ENCODE measurements at places on chromosomes 13 and 19. TPM values are rescaled to one million over a fixed set of nuclear protein-coding genes. Genes with fewer than 3 reads are reported as not detected.

Gene KL
- 2.8 TPM for total RNA-seq

Gene ICAM1
- total RNA-seq: 497 TPM

Gene ZNF417
- 15.8 TPM for total RNA-seq

Gene DCT
- not detected for total RNA-seq

Gene LNX2
- total RNA-seq: 25.9 TPM

Gene MYBPC2
- 0.16 TPM for total RNA-seq

Gene SIRT6
- 21.9 TPM for total RNA-seq

Gene UPK1A
- not detected for total RNA-seq

Gene ZNF665
- total RNA-seq: 3.6 TPM

Gene FIZ1
- total RNA-seq: 11.0 TPM

Gene ZNF681
- 2.6 TPM for total RNA-seq

Gene GFY
- not detected for total RNA-seq

Gene CGB7
- 0.09 TPM for total RNA-seq

Gene PLIN3
- total RNA-seq: 51.4 TPM

Gene SHANK1
- 1.4 TPM for total RNA-seq

Gene ZNF134
- 16.8 TPM for total RNA-seq

Gene GARIN5A
- total RNA-seq: 4.3 TPM

Gene ZNF600
- 12.5 TPM for total RNA-seq

Gene B9D2
- total RNA-seq: 8.8 TPM

Gene MEIOSIN
- total RNA-seq: not detected

Gene PRODH2
- total RNA-seq: not detected

Gene CHST8
- total RNA-seq: 0.24 TPM

Gene CARS2
- 79.8 TPM for total RNA-seq

Gene LPAR6
- total RNA-seq: 20.6 TPM

Gene LGALS7
- 1.4 TPM for total RNA-seq

Gene KLK2
- total RNA-seq: not detected

Gene POLR1D
- 121 TPM for total RNA-seq

Gene KISS1R
- total RNA-seq: 0.23 TPM

Gene FXYD3
- 207 TPM for total RNA-seq

Gene CACNG8
- total RNA-seq: not detected

Gene PIBF1
- 20.7 TPM for total RNA-seq

Gene BICRA
- total RNA-seq: 15.5 TPM

Gene UBXN6
- 86.0 TPM for total RNA-seq

Gene RNF225
- total RNA-seq: 1.9 TPM

Gene EHD2
- total RNA-seq: 195 TPM

Gene ZIC5
- not detected for total RNA-seq

Gene SHISA2
- 12.0 TPM for total RNA-seq

Gene LYL1
- total RNA-seq: 15.4 TPM

Gene NCAN
- not detected for total RNA-seq

Gene ZNF526
- total RNA-seq: 12.7 TPM

Gene FGF22
- total RNA-seq: 0.29 TPM

Gene SHC2
- 34.5 TPM for total RNA-seq

Gene PRTN3
- total RNA-seq: 0.55 TPM
